ENCODE measurements at places on chromosomes 4 and X.

DNA sequence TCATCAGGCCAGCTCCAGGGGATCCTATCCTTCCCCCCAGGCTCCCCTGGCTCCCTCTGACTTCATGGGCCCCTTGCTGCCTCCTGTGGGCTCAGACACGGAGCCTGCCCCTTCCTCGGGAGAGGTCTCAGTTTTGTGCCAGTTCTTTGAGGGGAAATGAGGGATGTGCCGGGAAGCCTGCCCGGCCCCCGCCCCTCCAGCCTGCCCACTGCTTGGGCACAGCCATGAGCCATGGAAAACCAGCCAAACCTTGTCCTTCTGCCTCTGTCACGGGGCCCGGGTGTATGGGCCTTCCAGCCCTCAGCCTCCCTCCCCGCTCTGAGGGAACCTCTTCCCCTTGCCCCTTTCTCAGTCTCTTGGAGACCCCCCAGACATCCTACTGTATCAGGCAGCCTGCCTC is 6.8 kb downstream of the BGN start:
- DNase-seq: no peak

DNA sequence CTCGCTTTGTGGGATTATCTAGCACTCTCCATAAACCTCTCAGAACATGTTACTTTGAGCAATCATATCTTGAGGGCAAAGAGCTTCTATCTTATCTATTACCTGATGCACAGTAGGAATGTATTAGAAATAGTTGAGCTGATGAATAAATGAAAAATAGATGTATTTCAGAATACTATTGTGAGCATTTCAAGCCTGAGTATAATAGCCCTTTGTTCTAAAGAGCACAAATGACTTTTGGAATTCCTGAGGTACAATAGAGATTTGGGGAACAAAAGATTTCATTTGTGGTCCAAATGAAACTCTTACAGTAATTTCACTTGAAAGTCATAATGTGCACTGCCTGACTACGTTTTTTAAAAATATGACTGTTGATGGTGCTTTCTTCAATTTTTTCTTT is 159.5 kb downstream of the UGT8 start:
- no peak for DNase-seq

- DNase-seq: no peak
Measured at GRCh38 chr4:3822230-3822947, 56.2 kb downstream of the ADRA2C start.

- DNase-seq: peak; percentile 24
Measured at GRCh38 chrX:4547213-4547836, 833.9 kb upstream of the PRKX start.

GRCh38 chr4:6349896-6350603 is 80.4 kb downstream of the WFS1 start:
- peak; percentile 7 for DNase-seq

GRCh38 chr4:153110739-153111138 is 93.5 kb upstream of the TRIM2 start:
- DNase-seq: no peak

DNA sequence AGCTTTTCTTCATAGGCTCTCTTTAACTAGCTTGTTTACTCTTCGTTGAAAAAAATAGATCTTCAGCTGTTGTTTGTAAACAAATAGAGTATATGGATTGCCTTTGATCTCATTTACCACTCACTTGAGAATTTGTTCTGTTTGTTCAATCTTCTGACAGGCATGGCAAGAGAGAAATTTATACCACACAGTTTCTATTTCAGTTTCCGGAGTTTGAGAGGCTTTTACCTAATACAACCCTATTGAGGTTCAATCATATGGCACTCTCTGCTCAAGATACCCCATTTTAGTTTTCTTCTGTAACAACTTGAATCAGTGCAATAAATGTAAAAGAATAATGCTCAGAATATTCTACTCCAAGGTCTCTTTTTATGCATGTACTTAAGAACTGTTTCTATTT is 148.0 kb downstream of the EMCN start:
- no peak for DNase-seq

GRCh38 chr4:20042769-20043168 is 208.9 kb upstream of the SLIT2 start:
- DNase-seq: no peak

DNA sequence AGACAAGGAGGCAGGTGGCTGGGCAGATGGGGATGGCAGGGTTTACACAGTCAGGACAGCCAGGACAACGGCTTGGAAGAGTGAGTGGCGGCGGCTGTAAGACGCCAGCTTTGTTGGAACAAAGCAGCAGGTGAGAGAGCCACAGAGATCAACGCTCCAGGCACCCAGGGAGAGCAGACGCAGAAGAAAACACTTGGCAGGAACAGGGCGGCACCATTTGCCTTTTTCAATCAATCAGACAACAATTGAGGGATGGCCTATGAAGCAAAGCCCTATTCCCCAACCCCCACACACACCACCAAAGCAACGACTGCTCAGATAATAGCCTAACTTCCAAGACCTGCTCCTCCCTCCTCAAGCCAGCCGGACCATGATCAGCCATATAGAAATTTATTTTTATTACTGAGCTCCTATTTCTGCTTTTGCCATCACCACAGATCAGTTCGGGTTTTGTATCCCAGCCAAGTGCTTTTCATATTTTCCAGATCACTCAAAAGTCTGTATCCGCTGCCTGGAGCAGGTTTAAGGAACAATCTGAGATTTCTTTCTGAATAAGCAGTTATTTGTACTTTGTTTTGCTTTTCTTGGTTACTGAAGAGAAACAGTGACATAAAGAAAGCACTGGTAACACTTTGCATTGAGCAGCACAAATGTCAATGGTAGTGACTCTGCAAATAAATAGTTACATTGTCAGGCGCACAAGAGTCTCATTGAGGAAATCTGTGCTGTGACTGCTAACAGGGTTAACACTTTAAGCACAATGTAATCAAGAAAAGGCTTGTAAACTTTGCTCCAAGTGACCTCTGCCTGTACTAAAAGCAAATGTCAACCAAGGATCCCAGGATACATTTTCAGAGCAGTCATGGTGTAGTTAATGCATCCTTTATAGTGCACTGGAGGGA is 81.8 kb upstream of the RBPJ start:
- DNase-seq: peak; percentile 83

- no peak for DNase-seq
Measured at GRCh38 chr4:25913056-25913850, 767 bp upstream of the SMIM20 start.

GRCh38 chr4:70651864-70652506 is 14.3 kb downstream of the JCHAIN start:
- DNase-seq: peak; percentile 53

- no peak for DNase-seq
Measured at GRCh38 chr4:178598672-178599071, 1156.4 kb upstream of the AGA start.

GRCh38 chrX:96987228-96987627 is 103.5 kb downstream of the RPA4 start:
- DNase-seq: peak; percentile 46

DNA sequence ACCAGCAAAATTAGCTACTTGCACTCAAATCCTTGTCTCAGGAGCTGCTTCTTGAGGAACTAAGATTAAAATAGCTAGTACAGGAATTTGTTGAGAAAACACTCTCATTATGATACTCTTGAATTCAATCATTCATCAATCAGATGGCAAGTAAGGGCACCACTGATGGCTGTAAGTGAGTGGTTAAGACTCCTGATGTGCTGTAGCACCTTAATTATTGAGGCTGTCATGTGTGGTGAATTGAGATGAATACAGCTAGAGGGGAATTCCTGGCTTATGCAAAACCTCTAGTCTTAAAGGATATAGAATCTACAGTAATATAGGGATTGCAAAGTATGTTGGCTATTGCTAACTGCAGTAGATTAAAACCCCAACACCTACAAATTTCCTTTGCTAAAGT is 509.1 kb downstream of the IQCM start:
- DNase-seq: no peak

GRCh38 chr4:94550352-94550751 is 98.6 kb downstream of the PDLIM5 start:
- DNase-seq: no peak

GRCh38 chr4:132123870-132124623 is 1025.0 kb upstream of the PCDH10 start:
- DNase-seq: peak; percentile 17

GRCh38 chrX:131827935-131828334 is 195.2 kb upstream of the STK26 start:
- no peak for DNase-seq

- no peak for DNase-seq
Measured at GRCh38 chrX:119071381-119071780, 1.4 kb upstream of the CT47C1 start.

GRCh38 chr4:25666031-25666630 is 10.5 kb downstream of the SLC34A2 start:
- DNase-seq: no peak

DNA sequence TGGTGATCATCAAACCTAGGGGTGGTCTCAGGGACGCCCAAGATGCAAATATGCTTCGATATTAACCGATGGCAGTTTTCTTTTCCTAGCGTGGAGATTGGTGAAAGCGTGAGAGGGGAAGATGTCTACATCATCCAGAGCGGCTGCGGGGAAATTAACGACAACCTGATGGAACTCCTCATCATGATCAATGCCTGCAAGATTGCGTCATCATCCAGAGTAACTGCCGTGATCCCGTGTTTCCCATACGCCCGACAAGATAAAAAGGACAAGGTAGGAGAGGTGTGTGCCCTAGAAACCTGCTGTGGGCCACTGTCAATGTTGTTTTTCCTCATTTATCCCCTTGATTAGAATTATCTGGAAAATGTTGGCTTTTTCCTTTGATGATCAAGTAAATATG is 7.9 kb downstream of the PRPS2 start:
- no peak for DNase-seq

DNA sequence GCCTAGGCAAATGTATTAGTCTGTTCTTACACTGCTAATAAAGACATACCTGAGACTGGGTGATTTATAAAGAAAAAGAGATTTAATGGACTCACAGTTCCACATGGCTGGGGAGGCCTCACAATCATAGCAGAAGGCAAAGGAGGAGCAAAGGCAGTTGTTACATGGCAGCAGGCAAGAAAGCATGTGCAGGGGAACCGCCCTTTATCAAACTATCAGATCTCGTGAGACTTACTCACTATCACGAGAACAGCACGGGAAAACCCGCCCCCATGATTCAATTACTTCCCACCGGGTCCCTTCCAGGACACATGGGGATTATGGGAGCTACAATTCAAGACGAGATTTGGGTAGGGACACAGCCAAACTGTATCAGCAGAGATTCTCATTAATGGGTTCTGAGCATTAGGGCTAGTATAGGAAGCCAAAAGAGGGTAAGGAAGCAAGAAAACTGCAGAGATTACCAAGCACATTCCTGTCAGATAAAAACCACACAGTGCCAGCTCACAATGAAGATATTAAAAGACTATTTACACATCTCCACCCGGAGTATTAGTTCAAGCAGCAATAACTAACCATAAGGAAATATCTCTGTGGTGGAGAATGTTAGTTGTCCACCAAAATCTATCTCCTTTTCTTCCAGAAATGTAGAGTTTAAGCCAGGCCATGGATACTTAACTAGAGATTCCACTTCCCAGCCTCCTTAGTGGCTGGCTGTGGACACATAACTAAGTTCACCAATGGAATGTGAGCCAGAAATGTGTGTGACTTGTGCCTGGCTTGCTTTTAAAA is 61.2 kb upstream of the HOPX start:
- peak; percentile 74 for DNase-seq

DNA sequence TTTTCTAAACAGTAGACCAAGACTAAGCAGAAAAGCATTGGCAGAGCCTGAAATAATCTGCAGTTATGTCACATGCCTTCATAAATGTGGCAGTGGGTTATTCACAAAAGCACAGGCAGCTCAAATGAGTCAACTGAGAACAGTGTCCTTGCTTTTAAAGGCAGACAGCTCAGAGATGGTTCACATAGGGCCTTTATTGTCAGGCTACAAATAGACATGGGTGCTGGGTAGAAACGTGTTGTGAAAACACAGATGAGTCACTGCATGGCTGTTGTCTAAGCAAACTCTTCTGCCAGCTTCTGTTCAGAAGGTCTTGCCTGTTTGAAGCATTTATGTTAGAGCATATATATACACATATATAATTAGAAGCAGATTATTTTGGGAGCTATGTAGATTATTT is 118.0 kb downstream of the SLC4A4 start:
- DNase-seq: peak; percentile 93

- DNase-seq: peak; percentile 40
Measured at GRCh38 chr4:159252491-159252890, 149.6 kb downstream of the RAPGEF2 start.

- no peak for DNase-seq
Measured at GRCh38 chr4:154485127-154485773, 6.3 kb downstream of the DCHS2 start.

GRCh38 chr4:121726642-121727268 is 30.0 kb upstream of the ANXA5 start:
- DNase-seq: peak; percentile 75

DNA sequence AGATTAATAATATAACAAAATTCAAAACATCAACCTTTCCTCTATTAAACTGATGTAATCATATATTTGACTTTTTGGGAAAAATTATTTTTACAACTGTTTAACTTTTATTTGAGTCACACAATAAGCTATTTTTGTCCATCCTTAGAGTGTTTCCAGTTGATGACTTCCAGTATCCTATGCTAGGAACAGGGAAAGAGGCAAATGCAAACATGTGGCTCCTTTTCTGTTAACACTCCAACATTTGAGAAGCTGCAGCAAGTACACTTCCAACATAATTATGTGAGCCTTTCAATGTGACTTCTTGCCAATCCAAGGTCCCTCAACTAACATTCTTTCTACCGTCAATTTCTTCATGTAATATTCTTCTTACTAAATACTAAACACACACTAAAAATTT is 117.7 kb downstream of the PPA2 start:
- DNase-seq: no peak

- DNase-seq: no peak
Measured at GRCh38 chrX:54007682-54008081, 36.6 kb downstream of the PHF8 start.

- no peak for DNase-seq
Measured at GRCh38 chr4:179272282-179272681, 1830.0 kb upstream of the AGA start.

DNA sequence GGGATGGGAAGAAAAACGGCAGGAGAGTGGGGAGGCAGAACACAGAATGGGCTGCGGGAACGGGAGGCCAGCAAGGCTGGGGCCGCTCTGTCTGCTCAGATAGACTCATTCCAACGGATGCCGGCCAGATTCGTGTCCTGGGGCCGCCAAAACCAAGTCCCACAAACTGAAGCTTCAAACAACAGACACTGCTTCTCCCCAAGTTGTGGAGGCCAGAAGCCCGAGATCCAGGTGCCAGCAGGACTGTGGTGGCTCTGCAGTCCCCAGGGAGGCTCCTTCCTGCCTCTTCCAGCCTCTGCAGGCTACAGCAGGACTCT is 100.6 kb downstream of the ADRA2C start:
- DNase-seq: no peak

GRCh38 chrX:33855251-33855650 is 276.9 kb downstream of the FAM47A start:
- DNase-seq: no peak

GRCh38 chr4:83082777-83083176 is 31.8 kb downstream of the PLAC8 start:
- peak; percentile 72 for DNase-seq

GRCh38 chrX:123740536-123740935 is 7.7 kb upstream of the THOC2 start:
- DNase-seq: no peak
